ENCODE measurements at places on chromosomes 5 and 9.
A peak's percentile ranks its signal among the peaks of the same experiment; 100 is the strongest.

DNA sequence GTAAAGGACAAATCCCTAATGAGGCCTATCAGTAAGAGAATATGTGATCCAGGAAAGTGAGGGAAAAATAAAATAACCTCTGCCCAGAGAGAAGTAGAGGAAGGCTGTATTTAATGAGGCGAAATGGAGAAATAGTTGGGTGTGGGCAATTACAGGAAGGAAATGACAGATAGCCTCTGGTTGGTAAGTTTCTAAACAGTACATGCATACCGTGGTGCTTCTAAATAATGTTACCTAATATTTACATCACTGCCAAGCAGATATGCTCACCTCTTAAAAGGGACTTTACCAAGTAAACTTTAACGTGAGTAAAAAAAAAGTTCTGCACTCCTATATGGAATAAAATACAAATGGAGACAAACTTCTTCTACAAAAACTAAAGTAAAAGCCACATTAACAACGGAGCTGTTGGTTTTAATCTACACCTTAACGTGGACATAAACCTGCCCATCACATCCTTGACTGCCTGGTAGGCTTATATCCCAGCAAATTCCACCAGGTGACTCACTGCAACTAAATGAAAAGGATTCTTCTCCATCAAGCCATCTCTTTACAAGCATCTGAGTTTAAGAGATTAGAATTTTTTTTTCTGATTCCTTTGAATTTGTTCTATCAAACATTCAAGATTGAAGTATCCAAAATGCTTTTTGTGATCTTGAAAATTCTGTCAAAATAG lies 12.4 kb downstream of the NFIL3 start:
- DNase-seq: peak; percentile 29

DNA sequence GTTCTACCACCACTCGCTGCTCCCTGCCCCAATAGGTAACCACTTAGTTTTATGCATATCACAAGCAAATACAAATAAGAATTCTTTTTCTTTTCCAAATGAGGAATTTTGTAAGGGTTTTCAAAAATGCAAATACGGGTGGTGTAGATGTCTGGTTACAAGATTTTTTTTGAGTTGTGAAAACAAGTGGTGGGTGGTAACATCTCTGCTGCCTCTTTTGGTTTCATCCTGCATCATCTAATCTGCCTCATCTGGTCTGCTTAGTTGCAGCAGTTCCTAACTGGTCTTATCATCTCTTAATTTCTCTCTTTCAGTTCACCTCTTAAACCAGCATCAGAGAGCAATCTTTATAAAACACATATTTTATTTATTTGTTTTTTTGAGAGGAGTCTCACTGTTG lies 5.3 kb downstream of the NFX1 start:
- no peak for DNase-seq

DNA sequence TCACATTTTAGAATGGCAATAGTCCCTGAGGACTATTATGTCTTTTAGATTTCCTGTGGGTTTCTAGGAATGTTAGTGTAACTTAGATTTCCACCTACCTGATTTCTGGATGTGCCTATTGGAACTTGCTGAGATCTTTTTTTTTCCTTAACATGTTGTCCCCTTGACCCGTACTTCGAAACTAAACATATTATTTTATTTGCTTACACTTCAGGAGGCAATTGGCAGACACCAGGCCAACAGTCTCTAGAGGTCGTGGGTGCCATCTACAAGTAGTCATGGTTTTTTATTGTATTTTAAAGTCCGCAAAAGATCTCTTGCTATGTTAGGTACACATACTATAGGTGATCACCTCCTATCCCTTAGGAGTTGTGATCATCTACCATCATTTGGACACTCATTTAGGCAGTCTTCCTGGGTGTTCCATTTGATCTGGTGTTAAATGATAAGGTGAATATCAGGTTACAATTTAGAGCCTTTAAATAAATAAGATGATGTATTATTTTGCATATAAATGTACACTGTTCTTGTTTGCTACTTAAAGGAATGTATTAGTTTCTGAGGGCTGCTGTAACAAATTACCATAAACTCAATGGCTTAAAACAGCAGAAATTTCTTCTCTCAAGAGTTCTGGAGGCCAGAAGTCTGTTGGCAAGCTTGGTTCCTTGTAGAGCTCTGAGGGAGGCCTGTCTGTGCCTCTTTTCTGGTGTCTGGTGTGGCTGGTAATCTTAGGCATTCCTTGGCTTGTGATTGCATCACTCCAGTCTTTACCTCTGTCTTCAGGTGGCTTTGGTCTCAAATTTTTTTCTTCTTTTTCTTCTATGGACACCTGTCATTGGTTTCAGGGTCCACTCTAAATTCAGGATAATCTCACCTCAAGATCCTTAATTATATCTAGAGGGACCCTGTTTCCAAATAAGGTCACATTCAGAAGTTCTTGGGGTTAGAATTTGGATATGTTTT lies 64.8 kb downstream of the ZCCHC7 start:
- no peak for DNase-seq

- DNase-seq: peak; percentile 73
Observed at GRCh38 chr9:89850631-89851325, 246.0 kb downstream of the GADD45G start.

- no peak for DNase-seq
Observed at GRCh38 chr5:12162863-12163262, 258.6 kb upstream of the CTNND2 start.

DNA sequence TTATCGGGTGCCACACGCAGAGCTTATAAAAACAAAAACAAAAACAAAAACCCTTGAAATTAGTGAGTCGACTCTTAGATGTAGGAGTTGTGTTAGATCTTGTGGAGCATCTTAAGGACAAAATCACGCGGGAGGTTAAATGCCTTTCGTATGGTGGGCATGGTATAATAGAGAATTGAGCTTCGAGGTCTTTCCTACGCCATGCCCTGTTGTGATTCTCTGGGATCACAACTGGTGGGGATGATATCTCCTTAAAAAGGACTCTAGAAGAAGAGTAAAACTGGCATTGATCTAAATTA lies 773 bp upstream of the ELL2 start:
- DNase-seq: no peak

GRCh38 chr9:8940650-8941049 lies 1141.1 kb upstream of the DMAC1 start:
- no peak for DNase-seq

- DNase-seq: peak; percentile 85
Observed at GRCh38 chr5:65100911-65101631, 332.3 kb downstream of the CWC27 start.

- DNase-seq: peak; percentile 71
Observed at GRCh38 chr5:14706615-14707021, 42.1 kb downstream of the OTULIN start.

DNA sequence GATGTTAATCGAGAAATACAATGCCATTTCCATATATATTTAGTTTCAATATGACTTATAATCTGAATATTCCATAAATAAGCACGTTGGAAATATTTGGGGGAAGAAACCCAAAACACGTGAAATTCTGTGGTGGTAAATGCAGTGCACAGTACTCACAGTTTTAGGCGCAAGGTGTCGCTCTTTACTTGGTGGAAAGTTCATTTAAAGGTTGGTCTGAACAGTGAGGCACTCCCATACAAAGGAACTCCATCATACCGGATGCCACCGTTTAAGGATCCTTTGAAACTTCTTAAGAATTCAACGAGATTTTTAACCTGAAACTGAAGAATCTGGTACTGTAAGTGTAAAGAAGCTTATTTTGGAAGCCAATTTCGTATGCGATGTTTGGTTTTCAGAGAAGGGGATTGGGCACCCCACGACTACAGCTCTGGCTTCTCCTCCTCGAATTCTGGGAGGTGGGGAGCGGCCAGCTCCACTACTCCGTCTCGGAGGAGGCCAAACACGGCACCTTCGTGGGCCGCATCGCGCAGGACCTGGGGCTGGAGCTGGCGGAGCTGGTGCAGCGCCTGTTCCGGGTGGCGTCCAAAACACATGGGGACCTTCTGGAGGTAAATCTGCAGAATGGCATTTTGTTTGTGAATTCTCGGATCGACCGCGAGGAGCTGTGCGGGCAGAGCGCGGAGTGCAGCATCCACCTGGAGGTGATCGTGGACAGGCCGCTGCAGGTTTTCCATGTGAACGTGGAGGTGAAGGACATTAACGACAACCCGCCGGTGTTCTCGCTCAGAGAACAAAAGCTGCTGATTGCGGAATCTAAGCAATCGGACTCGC lies at the start of gene PCDHA11:
PCDHA11 (plus strand) TSS at position 237 of the 834 bp plus-strand sequence; CDS start at position 384, 147 bp downstream.
- no peak for DNase-seq

GRCh38 chr9:127132921-127133647 lies 10.6 kb upstream of the ANGPTL2 start:
- DNase-seq: peak; percentile 61

- DNase-seq: peak; percentile 18
Observed at GRCh38 chr5:171783051-171783450, 2.6 kb upstream of the SMIM23 start.

GRCh38 chr5:78586251-78586650 lies 62.3 kb downstream of the LHFPL2 start:
- peak; percentile 98 for DNase-seq

DNA sequence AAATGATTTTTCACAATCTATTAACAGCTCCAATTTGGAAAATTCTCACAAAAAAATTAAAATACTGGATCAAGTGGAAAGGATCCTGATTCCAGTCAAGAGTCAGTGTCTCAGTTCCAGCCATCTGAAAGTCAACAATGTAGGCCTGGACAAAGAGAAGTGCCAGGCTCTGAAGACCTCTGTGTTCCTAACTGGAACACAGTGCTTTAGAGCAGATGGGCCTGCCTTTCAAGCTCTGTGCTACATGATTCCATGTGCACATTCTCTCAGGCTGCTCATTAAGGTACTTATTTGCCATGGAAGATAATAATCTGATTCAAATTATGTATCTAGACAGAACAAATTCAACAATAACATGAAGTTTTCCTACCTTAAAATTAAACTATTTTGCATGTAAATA lies 30.2 kb upstream of the ALDH1A1 start:
- no peak for DNase-seq

DNA sequence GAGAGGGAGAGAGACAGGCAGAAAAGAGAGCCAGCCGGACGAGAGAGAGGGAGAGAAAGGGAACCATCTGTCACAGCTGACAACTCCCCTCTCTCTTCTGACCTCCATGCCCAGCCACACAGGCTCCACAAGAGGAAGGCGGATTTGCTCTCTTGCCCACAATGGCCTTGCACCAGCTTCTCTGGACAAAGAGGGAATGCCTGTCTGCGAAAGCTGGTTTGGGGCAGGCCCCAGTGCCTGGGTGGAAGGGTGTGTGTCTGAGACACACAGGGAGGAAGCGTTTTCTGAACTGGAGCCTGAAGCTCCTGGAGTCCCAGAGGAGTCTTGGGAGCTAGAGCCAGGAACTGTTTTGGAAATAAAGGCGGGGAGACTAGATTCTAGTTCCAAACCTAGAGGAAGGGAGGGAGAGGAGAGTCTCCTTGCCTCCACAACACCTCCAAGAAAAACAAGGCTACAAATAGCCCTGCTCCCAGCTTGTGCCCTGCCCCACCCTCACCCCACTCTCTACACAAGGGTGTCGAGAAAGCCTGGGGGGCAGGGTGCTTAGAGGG lies 12.5 kb downstream of the C1QTNF2 start:
- DNase-seq: no peak

- no peak for DNase-seq
Observed at GRCh38 chr9:70526902-70527301, 112.4 kb upstream of the KLF9 start.

GRCh38 chr5:138352722-138353559 lies 456 bp downstream of the KDM3B start:
- peak; percentile 52 for DNase-seq

GRCh38 chr5:125232779-125233230 lies 486.4 kb upstream of the ZNF608 start:
- DNase-seq: peak; percentile 96

DNA sequence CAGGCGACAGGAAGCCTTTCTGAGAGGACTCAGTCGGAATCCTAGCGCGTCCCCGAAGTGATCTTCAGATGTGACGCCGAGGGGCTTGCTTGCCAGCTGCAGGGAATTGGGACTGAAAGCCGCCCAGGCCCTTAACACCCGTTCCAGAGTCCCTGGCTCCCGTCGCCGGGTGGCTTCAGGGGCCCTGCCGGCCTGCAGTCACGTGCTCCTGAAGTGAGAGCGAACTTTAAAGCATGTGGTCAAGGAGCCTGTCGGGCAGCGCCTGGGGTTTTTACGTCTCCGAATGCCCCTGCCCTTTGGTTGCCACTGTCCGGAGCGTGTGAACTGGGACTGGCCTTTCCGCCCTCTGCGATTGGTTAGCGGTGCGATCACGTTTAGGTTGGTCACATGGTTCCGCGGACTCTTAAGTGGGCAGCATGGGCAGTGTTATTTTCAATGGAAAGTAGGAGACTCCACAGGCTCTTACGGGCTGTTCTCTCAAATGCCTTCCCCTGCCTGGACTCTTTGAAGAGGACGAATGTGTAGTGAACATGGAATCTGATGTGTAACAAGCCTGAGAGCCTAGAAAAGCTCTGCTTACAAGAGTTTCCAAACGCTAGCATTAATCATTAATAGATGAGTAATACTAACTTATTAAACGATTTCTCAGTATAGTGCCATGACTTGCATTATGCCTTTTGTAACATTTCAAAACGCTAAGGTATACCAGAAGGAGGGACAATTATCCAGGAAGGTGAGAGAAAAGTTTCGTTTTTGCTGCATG lies 1.9 kb downstream of the VLDLR start:
- peak; percentile 18 for DNase-seq

- DNase-seq: no peak
Observed at GRCh38 chr9:122128007-122128968, 31.3 kb downstream of the NDUFA8 start.

GRCh38 chr5:159891371-159891770 lies 24.9 kb upstream of the ADRA1B start:
- DNase-seq: no peak

DNA sequence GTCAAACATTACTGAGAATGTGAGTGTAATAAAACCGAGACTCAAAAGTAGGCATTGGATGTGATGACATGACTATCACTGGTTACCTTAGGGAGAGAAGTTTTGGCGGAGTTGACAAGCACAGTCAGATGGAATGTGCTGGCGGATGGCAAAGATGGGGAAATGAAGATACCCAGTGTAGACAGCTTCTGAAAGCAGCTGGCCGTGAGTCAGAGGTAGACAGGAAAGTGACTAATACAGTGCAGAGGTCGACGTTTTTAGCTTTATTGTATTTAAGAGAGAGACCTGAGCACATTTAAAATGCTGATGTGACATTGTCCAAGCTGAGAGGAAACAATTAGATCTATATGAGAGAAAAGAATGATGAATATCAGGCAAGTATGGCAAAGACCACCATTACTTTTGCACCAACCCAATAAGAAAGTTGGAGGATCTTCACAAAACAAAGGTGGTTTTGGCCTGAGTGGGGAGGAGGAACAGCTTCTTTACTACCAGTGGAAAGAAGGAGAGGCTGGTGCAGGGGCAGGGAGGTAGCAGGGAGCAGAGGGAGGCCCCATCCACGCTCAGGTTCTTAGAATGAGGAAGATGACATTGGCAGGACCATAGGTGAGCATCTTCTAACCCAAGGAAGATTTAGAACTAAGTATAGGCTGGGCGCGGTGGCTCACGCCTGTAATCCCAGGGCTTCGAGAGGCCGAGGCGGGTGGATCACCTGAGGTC lies 36.7 kb upstream of the KCNIP1 start:
- peak; percentile 89 for DNase-seq

All from fibroblast of skin of right quadriceps (primary cell).